GM06990 (cell line): ENCODE measurements at places on chromosomes 1 and 21.

DNA sequence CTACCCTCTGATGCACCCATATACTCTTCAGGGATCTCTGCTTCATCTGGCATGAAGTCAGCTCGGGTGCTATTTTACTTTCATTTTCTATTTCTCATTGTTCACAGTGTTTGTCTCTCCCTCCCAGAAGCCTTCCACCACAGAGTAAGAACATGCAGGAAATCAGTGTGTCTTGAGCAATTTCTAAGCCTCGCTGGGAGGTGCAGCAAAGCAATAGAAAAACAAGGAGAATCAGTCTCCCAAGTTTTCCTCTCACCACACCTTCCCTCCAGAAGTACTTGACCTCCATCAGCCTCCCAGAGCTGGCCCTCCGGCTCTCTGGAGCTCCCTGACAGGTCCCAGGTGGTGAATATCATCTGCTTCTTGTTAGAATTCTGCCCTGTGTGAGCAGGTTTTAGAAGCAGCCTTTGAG is 594.7 kb upstream of the CAMK1G start:
- peak; percentile 54 for DNase-seq

DNA sequence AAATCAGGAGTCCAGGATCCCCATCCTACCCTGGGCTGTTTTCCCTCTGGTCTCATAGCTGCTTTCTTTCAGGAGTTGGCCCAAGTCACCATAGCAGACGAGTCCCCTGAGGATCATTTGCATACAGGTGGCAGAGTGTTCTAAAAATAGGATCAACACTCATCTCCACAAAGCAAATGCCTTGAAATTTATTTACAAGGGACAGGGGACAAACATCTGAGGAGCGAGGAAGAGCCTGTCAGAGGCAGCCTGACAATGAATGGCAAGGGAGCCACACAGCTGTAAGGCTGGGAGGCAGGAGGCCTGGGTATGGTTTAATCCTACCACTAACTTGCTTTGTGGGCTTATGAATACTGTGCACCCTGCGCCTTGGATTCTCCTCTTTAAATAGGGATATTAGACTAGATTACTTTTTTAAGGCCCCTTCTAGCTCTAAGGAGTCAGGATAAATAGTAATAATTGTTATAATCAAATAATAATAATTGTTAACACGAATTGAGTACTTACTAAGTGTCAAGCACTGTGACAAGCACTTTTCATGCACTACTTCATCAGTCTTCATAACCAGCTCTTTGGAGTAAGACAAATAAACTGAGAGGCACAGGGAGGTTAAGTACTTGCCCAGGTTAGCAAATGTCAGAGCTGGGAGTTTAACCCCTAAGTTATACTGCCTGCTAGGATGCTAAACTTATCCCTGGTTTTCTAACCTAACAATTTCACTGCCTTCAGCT is 34.5 kb downstream of the RAB3B start:
- no peak for DNase-seq

- peak; percentile 29 for DNase-seq
Measured at GRCh38 chr1:74399249-74399648, 113.2 kb downstream of the LRRC53 start.

GRCh38 chr1:175005085-175005783 is 5.5 kb downstream of the CACYBP start:
- no peak for DNase-seq

DNA sequence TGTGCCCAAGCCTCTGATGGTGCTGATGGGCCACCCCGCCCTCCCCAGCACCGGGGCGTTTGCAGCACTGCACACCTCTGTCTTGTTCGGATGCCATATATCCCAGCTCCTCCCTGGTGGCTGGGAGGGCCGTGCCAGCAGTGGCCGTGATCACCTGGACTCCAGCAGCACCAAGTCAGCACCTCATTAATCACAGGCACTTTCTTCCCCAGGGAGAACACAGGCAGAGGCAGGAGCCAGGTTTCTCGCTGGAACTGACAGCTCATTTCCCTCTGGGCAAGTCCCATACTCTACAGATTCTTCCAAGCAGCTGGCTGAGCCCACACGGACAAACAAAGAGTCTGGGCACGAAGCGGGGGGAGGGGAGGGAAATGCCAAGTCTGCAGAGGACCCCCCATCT is 141.7 kb upstream of the EDN2 start:
- no peak for DNase-seq

- peak; percentile 69 for DNase-seq
Measured at GRCh38 chr1:23838401-23838866, 13.2 kb upstream of the HMGCL start.

DNA sequence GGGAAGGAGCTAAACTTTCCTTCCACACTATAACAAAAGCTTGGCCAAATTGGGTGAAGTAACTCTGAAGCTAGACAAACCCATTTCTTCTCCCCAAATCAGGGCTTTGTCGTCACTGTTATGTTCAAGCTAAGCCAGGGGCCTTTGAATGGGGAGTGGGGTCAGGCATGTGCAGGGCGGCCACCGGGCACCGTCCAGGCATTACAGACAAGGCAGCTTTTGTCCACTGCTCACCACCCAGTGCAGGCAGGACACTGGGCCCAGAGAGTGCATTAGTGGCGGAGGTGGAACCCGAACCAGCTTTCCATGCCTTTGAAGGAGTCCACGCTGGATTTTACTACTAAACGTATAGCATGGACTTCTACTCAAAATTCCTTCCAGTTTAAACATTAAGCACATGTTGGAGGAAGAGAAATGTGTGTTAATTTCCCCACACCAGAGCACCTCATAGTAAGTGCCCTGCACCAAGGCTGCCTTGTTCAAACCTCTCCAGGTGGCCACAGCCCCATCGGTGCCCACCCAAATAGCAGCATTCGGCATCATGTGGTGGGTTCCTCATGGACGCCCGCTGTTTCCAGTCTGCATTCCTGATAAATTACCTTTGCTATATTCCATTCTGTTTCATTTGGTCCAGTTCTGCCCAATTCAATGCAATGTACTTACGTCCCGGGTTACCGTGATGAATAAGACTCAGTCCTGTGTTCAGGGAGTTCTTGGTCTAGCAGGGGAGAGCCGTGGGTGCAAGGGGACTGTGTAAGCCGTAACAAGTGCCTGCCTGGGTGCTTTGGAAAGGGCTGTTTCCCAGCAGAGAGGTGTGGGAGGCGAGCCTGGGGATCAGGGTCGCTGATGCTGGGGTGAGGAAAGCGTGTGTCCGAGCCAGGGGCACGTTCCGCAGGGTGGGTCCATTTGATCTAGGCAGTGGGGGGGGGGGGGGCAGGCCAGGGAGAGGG is 1.6 kb downstream of the UBASH3A start:
- no peak for DNase-seq

GRCh38 chr1:98294127-98294526 is 367.4 kb upstream of the SNX7 start:
- DNase-seq: no peak
